ENCODE measurements at places on chromosomes 1 and 21. TPM values are rescaled to one million over a fixed set of nuclear protein-coding genes. Genes with fewer than 3 reads are reported as not detected.

EFNA3 gene
- 0.72 TPM for total RNA-seq

CRTC2 gene
- total RNA-seq: 22.6 TPM

- DNase-seq: no peak
These were observed 155.8 kb upstream of the ADAMTS5 start for GRCh38 chr21:27122686-27123085.

GRCh38 chr21:36044056-36044455 is 16.3 kb downstream of the SETD4 start:
- DNase-seq: no peak

- DNase-seq: no peak
These were observed 219.4 kb downstream of the PTGER3 start for GRCh38 chr1:70828177-70828576.

SERPINC1 gene
- total RNA-seq: not detected

GNL2 gene
- total RNA-seq: 48.9 TPM

LCE1A gene
- not detected for total RNA-seq

DNA sequence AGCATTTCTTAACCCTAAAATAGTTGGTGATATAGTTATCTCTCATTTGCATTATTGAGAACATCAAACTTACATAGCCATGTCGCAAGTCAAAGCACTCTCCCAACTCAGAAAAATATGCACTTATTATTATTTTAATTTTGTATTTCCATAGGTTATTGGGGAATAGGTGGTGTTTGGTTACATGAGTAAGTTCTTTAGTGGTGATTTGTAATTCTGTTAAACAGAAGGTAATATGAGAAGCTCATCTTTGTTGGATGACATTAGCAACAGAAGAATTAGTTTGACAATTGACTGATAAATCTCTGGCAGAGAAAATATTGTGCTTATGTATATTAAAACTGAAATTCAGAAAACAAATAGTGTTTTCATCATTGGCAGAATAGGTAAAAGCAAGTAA is 154.8 kb downstream of the NFIA start:
- no peak for DNase-seq

- no peak for DNase-seq
These were observed 291.8 kb downstream of the DISC1 start for GRCh38 chr1:231918239-231919015.

- DNase-seq: no peak
These were observed 76.1 kb downstream of the TMEM53 start for GRCh38 chr1:44598167-44598566.

FAM229A gene
- total RNA-seq: 1.7 TPM

GRCh38 chr1:46181343-46182260 is 5.3 kb upstream of the P3R3URF start:
- DNase-seq: no peak

S100A8 gene
- 16.6 TPM for total RNA-seq

DNA sequence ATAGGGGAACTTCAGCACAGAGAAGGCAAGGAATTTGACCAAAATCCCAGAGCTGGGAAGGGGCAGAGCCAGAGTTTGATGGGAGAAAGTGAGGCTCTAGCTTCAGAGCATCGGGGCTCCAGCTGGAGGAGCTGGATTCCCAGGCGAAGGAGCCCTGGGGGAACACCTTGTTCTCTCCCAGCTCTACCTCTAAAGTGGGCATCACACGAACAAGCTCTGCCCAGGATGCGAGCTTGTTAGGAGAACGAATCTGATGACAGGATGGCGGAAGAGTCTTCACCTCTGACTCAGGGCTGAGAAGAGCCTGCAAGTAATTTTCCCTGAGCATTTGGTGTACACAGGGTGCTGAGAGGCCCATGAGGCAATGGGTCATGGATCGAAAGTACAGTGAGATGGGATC is 22.0 kb downstream of the TNNT2 start:
- no peak for DNase-seq

ZMYND12 gene
- not detected for total RNA-seq

DNA sequence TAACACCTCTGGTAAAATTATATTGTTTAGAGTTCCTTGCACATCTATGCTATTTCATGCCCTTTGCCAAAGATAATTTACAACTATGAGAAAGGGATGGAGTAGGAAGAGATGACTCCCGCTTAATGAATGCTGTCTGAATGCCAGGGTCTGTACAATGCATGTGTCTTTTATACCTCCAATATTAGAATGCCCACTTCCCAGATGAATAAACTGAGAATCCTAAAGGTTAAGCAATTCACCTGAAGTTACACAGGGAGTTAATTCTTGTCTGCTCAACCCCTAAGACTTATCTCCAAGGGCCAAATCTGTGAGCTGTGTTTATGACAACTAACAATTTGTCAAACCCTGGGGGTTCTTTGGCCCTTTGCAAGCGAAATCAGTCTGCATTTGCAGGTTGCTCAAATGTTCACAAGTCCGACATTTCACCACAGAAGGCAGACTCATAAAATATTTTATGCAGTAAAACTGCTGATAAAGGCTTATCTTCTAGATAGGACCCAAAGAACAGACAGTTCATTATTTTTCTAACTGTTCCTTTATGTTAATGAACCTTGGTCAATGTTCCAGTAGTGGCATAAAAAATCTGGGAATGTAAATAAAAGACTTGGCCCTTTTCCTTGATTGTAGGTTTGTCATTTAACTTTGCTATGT is 50.2 kb upstream of the ATP1A1 start:
- no peak for DNase-seq

DNA sequence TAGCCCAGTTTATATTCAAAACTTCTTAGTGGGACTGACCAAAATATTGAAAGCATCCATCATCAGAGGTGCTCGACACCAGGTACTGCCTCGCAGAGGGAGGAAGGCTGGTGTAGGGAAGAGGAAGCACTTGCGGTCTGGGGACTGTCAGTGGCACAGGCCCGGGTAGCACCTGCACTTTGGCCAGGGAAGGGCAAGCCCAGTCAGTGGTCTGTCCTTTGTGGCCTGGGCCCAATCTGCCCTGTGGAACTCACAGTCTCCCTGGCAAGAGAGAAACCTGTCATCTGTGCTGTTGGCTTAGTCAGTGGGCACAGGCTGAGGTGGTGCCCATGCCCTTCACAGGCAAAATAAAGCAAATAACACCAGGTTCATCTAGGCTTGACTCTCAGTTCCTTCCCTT is 77.4 kb downstream of the SYT6 start:
- no peak for DNase-seq

GRCh38 chr1:230641346-230641745 is 935 bp upstream of the COG2 start:
- no peak for DNase-seq

DNA sequence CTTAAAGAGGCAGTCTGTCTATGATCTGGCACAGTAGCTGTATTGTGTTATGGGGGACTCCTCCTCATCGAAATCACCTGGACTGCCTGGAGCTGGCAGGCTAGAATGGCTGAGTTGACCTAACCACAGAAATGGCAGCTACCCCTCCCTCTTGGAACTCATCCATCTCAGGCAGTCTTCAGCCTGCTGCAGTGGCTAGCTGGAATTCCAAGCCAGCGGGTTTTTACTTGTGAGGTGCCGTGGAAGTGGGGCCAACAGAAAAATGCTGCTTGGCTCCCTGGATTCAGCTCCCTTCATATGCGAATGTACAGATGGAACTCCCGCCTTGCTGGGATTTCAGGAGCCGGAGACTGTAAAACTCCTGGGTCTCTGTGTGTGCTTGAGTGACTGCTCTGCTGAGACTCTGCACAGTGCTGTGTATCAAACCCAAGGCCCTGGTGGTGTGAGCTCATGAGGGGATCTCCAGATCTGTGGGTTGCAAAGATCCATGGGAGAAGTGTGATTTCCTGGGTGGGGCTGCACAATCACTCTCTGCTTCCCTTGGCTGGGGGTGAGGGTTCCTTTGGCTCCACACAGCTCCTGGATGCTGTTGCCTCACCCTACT is 316.9 kb downstream of the CTH start:
- no peak for DNase-seq

DCST1 gene
- total RNA-seq: not detected

DNA sequence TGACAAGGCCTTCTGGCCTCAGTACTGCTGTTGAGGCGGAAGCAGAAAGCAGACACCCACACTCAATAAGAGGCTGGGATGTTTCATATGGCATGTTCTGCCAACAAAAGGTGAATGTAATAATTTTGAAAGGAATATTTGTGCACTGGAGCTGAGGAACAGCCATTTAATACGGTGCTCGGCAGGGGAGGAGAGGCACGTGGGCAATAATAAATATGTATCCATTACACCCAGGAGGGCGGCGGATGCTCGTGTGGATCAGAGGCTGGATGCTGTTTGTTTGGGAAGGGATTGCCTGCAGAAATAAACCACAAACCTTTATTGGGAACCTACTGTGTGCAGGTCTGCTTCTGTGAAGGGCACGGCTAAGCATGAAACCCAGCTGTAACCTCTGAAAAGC is 92.0 kb downstream of the VWA5B1 start:
- no peak for DNase-seq

BTBD8 gene
- total RNA-seq: 13.2 TPM

- no peak for DNase-seq
These were observed 3.0 kb upstream of the TNFRSF4 start for GRCh38 chr1:1216770-1217620.

DNA sequence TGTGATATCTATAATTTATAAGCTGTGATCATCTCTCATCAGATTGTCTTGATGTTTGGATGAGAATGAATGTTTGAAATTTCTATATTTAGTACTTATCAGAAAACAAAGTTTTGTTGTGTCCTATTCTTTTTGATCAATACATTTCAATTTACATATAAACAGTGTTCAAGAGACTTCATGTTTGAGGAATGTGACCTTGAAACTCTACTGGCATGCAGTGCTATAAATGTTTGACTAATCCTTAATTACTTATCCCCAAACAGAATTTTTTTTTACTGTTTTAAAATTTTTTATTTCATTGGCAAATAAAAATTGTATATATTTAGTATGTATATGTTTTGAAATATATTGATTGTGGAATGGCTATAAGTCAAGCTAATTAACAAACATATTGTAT is 1.5 kb upstream of the PRKAA2 start:
- DNase-seq: no peak

DUSP10 gene
- total RNA-seq: 9.4 TPM

DNA sequence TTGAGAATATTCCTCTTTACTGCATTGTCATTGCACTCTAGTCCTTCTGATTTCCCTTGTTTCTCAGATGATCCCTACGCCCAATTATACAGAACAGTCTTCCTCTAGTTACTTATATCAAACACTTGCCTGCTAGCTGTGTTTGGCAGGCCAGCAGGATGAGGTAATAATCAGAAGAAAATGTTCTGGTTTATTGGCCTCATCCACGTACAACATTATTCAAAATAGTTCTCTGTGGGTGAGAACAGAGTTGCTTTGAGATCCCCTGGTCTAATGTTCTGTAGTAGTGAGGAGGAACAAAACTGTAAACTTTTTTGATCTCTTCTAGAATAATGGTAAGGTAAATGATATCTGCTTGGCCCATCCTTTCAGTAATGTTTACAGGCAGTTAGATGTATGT is 22.3 kb upstream of the C1orf105 start:
- DNase-seq: peak; percentile 62

OVAAL gene
- 0.96 TPM for total RNA-seq

GRCh38 chr1:59718989-59719360 is 95.8 kb upstream of the HOOK1 start:
- DNase-seq: no peak

DNA sequence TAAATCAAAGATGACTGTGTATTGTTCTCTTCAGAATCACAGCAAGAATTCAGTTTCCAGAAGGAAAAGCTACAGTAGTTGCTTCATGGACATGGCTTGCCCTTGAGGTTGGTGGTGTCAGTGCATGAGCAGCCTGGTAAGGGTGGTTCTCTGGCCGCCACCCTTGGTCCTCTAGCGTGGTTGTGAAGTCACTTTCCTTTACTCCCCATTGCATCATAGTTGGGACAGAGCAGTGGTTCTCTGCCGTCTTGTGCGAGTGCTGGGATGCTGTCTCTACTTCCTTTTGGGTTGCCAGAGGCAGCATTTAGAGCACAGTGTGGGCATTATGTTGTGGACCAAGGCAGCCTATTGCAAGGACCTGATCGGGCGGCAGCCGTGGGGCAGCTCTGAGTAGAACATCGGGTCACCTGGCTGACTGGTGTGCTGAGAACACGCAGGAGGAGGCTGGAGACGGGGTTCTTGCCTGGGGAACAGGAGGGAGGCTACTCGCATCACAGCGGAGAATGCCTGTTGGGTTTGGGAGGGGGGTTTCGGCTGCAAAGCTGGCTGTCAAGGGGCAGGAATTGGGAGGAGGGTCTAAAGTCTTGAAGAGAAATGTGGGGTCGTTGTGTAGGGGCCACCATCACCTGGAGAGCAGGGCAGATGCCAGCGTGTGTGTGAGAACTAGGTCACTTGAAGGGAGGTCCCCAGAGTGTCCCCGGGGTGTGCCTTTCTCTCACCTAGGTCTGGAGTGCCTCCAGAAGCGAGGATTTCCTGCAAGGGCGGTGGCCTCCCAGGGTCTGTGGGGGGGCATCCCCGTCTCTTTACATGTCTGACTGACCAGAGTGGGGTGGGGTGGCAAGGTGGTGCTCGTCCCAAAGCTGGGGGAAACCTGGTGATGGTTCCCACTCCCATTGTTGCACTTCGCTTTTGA is 6.3 kb downstream of the ARF1 start:
- no peak for DNase-seq

KHDRBS1 gene
- total RNA-seq: 59.0 TPM

GRCh38 chr1:68051475-68051874 is 1.0 kb upstream of the DIRAS3 start:
- peak; percentile 71 for DNase-seq

PGLYRP3 gene
- total RNA-seq: not detected

ACOT11 gene
- total RNA-seq: 12.5 TPM

LMOD1 gene
- 213 TPM for total RNA-seq
